Fibroblast of skin of left biceps (primary cell): ENCODE measurements at places on chromosomes 4 and X.

DNA sequence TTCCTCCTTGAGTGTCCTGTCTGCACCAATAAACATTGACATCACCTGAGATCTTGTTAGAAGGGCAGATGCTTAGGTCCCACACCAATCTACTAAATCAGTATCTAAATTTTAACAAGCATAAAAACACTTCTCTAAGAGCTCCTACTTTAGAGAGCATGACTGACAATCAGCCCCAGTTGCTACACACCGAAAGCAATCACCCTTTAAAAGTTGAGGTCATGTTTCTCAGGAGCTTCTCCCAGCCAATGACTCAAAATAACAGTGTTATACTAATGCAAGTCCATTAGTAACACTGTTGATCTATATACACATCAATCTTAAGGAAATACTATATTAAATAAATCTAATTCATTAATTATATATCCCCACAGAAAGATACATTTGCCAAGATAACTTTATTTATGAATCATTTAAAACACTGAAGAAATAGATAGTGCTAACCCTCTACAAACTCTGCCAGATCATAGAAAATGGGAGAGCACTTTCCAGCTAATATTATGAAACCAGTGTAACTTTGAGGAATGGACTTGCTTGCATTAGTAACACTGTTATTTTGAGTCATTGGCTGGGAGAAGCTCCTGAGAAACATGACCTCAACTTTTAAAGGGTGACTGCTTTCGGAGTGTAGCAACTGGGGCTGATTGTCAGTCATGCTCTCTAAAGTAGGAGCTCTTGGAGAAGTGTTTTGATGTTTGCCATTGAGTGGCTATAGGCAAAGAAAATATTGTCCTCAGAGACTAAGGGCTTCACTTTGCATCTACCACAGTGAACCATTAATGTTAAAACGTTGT lies 109.8 kb upstream of the HDX start:
- DNase-seq: no peak

DNA sequence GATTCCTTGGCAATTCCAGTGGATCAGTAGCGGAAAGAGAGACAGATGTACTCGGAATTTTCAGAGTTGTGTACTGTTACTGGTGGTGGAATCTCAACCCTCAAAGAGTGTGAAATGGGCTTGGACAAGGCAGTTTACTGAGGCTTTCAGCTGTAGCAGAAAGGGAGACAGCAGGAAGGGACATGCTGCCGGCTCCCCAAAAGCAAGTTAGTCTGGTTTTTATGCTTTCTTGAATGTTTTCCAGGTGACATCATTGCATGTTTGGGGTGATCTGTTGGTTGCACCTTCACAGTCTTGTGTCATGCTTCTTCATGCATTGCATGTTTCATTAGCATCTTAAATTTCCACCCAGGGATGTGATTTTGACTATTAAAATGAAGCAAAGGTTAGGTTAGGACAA lies 1282.2 kb downstream of the ADGRL3 start:
- no peak for DNase-seq

GRCh38 chrX:43615660-43616059 lies 40.4 kb upstream of the MAOA start:
- DNase-seq: no peak

GRCh38 chr4:30838331-30838730 lies 118.2 kb downstream of the PCDH7 start:
- no peak for DNase-seq

- no peak for DNase-seq
These were observed 69.5 kb downstream of the PCDH19 start for GRCh38 chrX:100340491-100341141.

- DNase-seq: no peak
These were observed 57.3 kb upstream of the BCOR start for GRCh38 chrX:40154853-40155588.

- no peak for DNase-seq
These were observed 52.3 kb downstream of the SMAD1 start for GRCh38 chr4:145533961-145534360.
